Calu3 (cell line): ENCODE measurements at places on chromosomes 5 and 9. TPM values are rescaled to one million over a fixed set of nuclear protein-coding genes. Genes with fewer than 3 reads are reported as not detected.

NR2F1 gene
- 25.1 and 29.1 TPM in 2 replicates for total RNA-seq

IER5L gene
- total RNA-seq: 53.1 and 60.3 TPM in 2 replicates

MEIKIN gene
- total RNA-seq: not detected in 2 replicates

SEMA5A gene
- 0.52 and 0.93 TPM in 2 replicates for total RNA-seq

GFI1B gene
- total RNA-seq: not detected in 2 replicates

CARD6 gene
- 5.9 and 8.2 TPM in 2 replicates for total RNA-seq

EPB41L4B gene
- total RNA-seq: 4.6 and 5.8 TPM in 2 replicates

SPINK7 gene
- not detected in 2 replicates for total RNA-seq

SOX30 gene
- 0.09 TPM in 1 of 2 replicates, not detected in the other for total RNA-seq

EIF4EBP3 gene
- total RNA-seq: 14.1 and 18.8 TPM in 2 replicates

CTSV gene
- 21.4 and 23.3 TPM in 2 replicates for total RNA-seq

DOK3 gene
- 14.5 and 15.7 TPM in 2 replicates for total RNA-seq

- no peak overlapping the region for H3K27ac ChIP-seq
- no peak for DNase-seq
- H3K4me1 ChIP-seq: no peaks in the 10 kb centered on the region
- no peaks in the 10 kb centered on the region for H3K36me3 ChIP-seq
Observed at GRCh38 chr5:54761213-54761701, 224.1 kb downstream of the ESM1 start.

GRCh38 chr9:114364134-114365041 is 23.4 kb downstream of the AKNA start:
- DNase-seq: no peak
- H3K27ac ChIP-seq: no peak overlapping the region
- no peaks in the 10 kb centered on the region for H3K27me3 ChIP-seq
- no peak overlapping the region for H3K4me3 ChIP-seq

DNA sequence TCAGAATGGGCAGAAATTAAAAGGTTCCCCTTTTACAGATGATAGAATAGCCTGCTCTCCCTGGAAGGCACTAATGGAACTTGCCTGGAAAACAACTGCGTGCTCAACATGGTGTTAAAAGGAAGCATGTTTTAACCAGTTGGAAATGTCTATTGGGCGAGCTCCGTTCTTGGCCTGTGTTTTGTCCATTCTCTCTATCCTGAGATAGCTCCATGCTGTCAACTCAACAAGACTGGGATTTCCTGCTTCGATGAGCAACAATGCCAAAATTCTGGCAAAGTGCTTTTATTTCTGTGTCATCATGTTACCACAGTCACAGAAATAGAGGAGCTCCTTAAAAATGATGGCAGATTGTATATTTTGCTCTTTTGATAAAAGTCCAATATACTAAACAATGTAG is 198.3 kb downstream of the PLK2 start:
- no peak overlapping the region for H3K4me3 ChIP-seq
- DNase-seq: no peak
- no peaks in the 10 kb centered on the region for H3K27me3 ChIP-seq
- peaks cover 15% of the 10 kb centered on the region for H3K4me1 ChIP-seq
- H3K27ac ChIP-seq: no peak overlapping the region
- H3K36me3 ChIP-seq: no peaks in the 10 kb centered on the region

DNA sequence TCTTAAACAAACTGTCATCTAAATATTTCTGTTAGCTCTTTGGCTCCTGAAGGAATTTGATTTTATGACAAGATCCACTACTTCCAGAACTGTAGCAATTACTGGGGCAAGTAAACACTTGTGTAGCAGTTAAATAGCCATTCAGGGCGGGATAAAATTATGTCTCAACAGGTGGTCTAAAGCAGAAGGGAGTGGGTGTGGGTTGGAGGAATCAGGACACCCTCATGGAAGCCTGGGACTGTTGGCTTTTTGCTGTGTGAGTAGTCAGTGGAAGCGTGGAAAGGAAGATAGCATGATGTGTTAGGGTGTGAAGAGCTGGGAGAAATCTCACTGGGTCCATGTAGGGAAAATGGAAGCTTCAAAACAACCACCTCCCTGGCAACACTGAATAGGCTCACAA is 127.1 kb downstream of the FBXL7 start:
- H3K4me3 ChIP-seq: no peak overlapping the region
- H3K4me1 ChIP-seq: no peaks in the 10 kb centered on the region
- no peak overlapping the region for H3K27ac ChIP-seq
- DNase-seq: no peak

DNA sequence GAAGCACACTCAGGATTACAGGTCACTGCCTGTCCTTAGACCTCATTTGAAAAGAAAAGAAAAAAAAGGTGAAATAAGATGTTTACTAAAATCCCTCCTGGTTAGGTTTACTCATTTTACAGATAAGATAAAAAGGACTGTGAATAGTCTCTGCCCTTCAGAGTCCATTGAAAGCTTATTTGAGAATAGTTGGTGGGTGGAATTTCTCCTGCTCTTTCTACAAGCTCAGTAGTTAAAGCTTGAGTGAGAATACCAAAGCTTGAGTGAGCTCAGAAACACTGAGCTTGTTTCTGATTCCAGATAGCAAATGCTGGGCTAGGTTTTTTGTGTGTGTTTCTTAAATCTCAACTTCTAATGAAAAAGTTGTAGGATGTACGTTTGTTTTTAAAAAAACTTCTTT is 106.7 kb downstream of the SLF1 start:
- no peak for DNase-seq
- no peak overlapping the region for H3K27ac ChIP-seq
- no peaks in the 10 kb centered on the region for H3K27me3 ChIP-seq
- H3K4me1 ChIP-seq: no peaks in the 10 kb centered on the region
- no peaks in the 10 kb centered on the region for H3K36me3 ChIP-seq

DNA sequence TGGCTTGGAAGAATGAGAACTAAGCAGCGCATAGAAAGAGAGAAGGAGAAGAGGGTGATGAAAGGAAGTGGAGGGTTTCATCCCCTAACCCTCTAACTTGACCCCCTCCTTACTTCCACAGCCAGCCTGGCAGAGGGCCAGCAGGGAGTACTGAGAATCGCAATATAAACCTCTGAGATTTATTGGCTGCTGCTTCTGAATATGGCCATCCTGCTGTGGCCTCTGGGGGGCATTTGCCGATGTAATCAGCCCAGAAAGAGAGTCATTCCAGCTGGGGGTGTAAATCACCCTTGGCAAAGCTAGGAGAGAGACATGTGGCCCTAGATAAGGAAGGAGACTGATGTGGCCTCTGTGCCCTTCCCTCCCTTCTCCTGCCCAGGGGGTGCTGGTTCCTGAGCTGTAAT is 960 bp upstream of the GFRA3 start:
- no peak overlapping the region for H3K27ac ChIP-seq
- peaks cover 5% of the 10 kb centered on the region for H3K36me3 ChIP-seq
- DNase-seq: peak; percentile 2
- peaks cover 8% of the 10 kb centered on the region for H3K4me1 ChIP-seq

DNA sequence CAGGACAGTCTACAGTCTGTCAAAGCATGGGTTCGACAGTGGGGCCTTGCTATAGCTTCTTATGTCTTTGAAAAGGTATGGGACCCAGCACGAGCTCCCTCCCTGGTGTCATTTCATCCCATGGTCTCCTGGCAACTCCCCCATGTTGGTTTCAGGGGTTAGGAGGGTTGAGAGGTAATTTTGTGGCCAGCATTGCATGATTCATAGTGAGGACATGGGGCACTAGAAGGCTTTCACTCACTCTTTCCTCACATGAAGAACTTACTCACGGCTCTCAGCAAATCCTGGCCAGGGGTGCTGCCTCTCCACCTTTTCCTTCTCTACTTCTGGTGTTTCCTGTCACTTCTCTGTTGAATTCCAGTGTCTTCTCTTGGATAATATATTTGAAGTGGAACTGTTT is 134.7 kb upstream of the TNPO1 start:
- no peaks in the 10 kb centered on the region for H3K36me3 ChIP-seq
- no peak overlapping the region for H3K4me3 ChIP-seq
- no peak overlapping the region for H3K27ac ChIP-seq

GRCh38 chr9:3660936-3661335 is 135.1 kb upstream of the RFX3 start:
- DNase-seq: no peak
- H3K4me3 ChIP-seq: no peak overlapping the region
- no peak overlapping the region for H3K27ac ChIP-seq
- no peaks in the 10 kb centered on the region for H3K36me3 ChIP-seq
- no peaks in the 10 kb centered on the region for H3K27me3 ChIP-seq

DNA sequence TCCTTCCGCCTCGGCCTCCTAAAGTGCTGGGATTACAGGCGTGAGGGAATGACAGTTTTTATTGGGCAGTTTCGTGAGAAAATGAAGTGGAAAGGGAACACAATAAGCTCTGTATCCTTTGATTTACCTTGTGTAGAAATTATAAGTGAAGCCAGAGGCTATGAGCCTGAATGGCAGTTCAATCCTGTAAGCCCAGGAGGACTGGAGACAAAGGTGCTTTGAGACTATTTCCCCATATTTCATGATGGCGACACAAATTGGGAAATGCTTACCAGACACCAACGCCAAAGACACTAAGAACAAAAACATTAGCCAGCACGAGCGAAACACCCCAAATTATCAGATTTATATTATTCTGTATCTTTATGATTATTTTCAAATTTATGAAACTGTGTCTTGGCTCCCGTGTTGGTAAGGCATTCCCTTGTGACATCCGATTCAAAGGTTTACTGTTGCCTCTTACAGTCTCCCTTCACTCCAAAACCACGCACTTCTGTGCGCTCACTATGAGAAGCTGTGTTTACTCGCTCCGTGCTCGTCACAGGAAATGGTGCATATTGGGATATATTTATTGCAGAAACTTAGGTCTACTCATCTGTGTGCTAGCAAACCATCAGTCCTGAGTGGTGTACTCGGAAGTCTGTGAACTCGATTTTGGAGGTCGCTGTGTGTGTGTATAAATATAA is 73.9 kb downstream of the SH3PXD2B start:
- H3K4me3 ChIP-seq: no peak overlapping the region
- H3K4me1 ChIP-seq: peaks cover 35% of the 10 kb centered on the region
- no peak for DNase-seq

DNA sequence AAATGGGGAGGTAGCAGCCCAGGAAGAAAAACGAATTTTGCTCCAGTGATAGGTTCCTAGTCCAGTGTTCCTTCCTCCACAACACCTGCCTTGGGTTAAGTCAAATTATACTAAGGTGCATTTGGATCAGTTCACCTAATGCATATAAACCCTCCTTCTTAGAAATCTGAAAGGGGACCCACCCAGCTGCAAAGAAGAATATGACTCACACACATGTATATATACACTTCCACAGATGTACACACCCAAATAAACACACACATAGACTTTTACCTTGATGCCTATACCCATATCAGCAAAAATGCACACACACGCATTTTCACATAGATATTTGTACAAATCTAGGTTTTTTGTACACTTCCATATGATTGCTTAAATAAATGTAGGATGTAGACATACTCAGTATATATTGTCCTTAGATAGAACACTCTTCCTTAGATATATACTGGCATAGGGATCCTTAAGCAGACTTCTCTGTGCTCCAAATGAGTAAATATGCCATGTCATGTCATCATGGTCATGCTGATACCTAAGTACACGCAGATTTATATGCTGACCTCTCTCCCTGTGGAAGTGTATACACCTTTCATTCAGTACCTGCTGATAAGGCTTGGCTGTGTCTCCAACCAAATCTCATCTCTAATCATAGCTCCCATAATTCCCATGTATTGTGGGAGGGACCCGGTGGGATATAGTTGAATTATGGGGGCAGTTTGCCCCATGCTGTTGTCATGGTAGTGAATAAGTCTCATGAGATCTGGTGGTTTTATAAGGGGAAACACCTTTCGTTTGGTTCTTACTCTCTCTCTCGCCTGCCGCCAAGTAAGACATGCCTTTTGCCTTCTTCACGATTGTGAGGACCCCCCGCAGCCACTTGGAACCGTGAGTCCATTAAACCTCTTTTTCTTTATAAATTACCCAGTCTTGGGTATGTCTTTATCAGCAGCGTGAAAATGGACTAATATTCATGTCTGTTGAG is 10.2 kb downstream of the ADRB2 start:
- H3K4me3 ChIP-seq: no peak overlapping the region
- peaks cover 58% of the 10 kb centered on the region for H3K4me1 ChIP-seq
- no peak for DNase-seq
- no peaks in the 10 kb centered on the region for H3K27me3 ChIP-seq
- peaks cover 17% of the 10 kb centered on the region for H3K36me3 ChIP-seq
- no peak overlapping the region for H3K27ac ChIP-seq

DNA sequence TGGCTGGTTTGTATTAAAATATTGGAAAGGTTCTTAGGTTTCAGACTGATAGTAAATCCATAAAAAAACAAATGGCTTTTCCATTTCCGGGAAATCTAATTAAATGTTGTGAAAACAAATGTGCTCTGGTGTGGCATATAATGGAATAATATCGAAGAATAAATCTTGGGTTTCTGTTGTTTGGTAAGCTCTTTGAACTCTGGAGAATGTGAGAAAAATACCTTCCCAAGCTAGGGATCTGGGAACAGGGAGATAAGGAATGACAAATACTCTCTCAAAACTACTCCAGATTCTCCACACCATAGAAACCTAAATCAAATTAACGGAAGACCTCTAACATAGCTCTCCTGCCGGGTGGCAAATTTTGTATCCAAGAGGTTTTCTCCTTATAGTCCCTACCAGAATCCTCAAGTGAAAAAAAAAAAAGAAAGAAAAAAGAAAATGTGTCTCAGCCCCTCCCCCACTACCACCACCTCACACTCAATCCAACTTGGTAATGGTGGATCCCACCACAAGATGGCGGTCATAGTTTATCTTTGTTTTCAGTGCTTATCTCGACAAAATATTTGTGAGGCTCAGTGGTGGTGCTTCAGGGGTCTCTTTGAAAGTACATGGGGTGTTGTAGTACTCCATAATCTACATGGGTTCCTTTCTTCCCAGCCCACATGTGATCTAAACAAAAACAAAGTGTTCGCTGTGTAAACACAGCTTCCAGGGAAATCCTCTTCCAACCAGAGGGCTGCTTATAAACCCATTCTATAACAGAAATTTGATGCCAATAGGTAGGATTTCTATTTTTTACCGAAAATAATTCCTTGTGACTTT is 54.5 kb upstream of the FST start:
- peaks cover 59% of the 10 kb centered on the region for H3K4me1 ChIP-seq
- H3K36me3 ChIP-seq: peaks cover 9% of the 10 kb centered on the region
- H3K27ac ChIP-seq: peak overlapping the region; percentile 33
- DNase-seq: no peak

- no peak overlapping the region for H3K27ac ChIP-seq
- no peak for DNase-seq
Observed at GRCh38 chr5:10036136-10036815, 213.4 kb downstream of the ATPSCKMT start.

DNA sequence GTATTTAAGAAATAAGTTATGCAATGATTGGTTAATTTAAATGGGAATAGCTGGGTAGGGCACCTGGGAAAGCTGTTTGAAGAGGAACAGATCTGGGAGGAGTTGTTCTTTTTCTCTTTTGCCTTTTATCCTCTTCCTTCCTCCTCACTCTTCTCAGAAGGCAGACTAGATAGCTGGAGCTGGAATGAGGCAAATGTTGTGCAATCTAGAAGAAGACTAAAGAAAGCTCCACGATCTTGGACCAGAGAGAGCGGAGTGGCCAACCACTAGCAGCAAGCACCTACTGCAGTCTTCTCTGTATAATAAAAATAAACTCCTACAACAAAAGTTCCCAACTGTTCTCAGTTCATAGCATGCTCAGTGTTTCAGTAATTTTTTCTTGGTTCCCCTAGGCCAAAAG is 19.3 kb downstream of the GLIS3 start:
- no peak overlapping the region for H3K4me3 ChIP-seq
- H3K4me1 ChIP-seq: peaks cover 49% of the 10 kb centered on the region

GRCh38 chr9:69583645-69584234 is 88.4 kb downstream of the APBA1 start:
- no peak for DNase-seq
- H3K4me1 ChIP-seq: peaks cover 18% of the 10 kb centered on the region
- H3K27me3 ChIP-seq: no peaks in the 10 kb centered on the region
- H3K4me3 ChIP-seq: no peak overlapping the region
- no peak overlapping the region for H3K27ac ChIP-seq
